Adrenal gland (tissue), 19 donors: ENCODE measurements at places on chromosomes 6 and 20.

DNA sequence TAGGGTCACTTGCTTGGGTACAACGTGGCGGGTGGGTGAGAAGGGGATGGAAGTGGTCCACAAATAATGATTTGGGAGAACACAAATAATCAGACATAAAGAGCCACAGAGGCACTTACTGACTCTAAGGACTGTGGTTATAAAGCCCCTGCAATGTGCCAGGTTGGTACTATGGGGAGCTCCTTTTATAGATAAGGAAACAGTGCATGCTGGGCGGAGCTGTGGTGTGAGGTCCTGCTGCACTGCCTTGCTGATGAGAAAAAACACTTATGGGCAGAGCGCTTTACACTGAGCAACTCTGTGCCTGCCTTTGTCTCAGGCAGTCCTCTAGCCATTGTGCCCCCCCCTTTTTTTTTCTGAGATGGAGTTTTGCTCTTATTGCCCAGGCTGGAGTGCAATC, 29.1 kb upstream of the SCRT2 start:
- DNase-seq, result no peak

GRCh38 chr20:46931699-46932098, 37.1 kb downstream of the EYA2 start:
- no peak for DNase-seq

DNA sequence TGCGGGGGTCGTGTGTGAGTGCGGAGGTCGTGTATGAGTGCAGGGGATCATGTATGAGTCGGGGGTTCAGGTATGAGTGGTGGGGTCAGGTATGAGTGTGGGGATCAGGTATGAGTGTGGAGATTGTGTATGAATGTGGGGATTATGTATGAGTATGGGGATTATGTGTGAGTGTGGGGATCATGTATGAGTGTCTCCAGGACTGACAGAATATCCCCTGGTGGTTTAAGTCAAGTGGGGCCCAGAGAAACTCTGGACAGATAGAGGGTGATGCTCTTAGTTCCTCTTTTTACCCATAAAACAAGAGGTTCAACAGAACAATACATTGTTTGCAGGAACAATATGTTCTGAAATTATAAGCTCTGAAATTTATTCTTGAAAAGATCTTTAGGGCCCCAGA, 131.9 kb downstream of the UST start:
- DNase-seq, result no peak

- no peak for DNase-seq
These were observed 197.1 kb upstream of the SSTR4 start for GRCh38 chr20:22838001-22838400.

- DNase-seq, result no peak
These were observed 90.5 kb downstream of the SOD2 start for GRCh38 chr6:159602431-159603041.

GRCh38 chr20:57651881-57652605, 31.8 kb upstream of the ZBP1 start:
- no peak for DNase-seq

DNA sequence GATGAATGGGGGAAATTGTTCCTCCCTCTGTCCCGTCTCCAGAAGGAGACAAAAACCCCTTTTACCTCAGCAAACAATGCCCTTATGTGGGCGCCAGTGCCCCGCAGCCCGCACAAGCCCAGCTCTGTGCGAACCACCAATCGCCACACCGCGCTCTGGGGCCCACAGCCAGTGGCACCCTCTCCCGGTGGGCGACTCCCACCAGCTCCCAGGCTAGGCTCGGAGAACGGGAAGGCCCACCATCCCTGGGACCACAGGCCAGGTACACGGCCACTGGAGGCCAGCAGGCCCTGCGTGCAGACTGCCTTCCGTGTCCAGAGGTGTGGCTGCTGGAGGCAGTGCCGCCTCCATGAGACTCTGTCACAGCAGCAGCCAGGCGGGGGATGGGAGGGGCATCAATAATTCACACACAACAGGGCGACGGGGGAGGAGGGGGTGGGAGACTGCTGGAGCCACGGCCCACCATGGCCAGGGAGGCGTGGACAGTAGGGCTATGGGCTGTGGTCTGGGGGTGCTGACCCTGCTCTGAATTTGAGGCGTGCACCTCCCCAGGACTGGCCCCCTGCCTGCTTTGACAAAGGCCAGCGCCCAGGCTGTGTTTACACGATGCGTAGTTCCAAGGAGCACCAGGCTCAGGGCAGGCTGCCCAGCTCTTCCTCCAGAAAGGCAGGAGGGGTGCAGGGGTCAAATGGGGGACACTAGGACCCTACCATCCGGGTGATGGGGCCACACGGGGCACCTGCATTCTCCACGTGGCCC, 105.7 kb downstream of the ASXL1 start:
- DNase-seq, result no peak
